Caudate nucleus (tissue), 63 donors: ENCODE measurements at places on chromosomes 2 and 18.

DNA sequence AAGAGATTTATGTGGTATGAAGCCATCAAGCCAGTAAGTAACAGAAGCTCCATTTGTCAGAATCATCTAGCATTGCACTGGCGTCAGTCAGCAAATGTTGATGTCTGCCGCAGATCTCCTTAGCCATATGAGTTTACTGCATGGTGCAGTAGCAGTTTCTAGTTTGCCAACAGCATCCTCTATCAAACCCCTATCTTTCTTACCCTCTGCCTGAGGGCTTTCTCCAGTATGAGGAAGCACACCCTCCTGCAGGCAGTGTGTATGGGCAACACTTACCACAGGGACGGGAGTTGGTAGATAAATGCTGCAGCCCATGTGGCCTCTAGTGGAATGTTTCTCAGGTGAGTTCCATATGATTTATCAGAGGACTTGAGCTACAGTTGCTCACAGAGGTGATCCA lies 63.7 kb downstream of the EFEMP1 start:
- DNase-seq: no peak

GRCh38 chr18:52617931-52618330 lies 277.9 kb downstream of the DCC start:
- no peak for DNase-seq

DNA sequence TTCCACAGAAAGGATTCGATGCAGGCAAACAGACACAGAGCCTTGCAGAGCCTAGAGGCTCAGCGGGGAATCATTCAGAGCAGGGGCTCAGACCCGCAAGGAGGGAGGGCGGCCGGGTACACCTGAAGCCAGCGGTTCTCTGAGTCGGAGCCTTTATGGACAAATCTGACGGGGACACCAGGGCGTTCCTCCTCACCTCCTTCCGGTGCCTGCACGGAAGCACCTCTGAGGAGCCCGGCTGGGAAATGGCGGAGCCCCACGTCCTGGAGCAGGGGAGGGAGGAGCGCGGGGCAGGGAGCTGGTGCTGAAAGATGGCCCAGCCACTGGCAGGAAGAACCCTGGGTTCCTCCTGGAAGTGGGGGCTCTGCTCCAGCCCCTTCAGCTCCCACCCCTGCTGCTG lies 193.5 kb upstream of the ALKAL2 start:
- DNase-seq: no peak

- DNase-seq: no peak
Measured at GRCh38 chr2:64238799-64239198, 94.6 kb upstream of the PELI1 start.

DNA sequence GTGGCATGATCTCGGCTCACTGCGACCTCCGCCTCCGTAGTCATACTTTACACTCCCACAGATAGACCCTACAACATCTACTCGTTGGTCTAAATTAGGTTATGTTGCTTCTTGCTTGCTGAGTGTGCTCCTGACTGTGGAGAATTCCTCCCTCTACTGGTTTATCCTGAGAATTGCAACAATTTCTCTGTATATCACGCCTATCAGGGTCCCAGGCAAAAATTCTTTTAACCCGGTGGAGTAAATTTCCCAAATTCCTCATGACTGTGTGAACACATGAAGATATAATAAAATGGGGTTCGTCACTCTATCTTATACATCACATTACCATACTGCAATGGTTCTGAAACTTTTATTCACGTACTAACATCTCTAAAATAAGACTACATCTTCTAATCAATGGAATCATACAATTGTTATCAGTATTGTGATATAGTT lies 156.7 kb downstream of the EVA1A start:
- no peak for DNase-seq

DNA sequence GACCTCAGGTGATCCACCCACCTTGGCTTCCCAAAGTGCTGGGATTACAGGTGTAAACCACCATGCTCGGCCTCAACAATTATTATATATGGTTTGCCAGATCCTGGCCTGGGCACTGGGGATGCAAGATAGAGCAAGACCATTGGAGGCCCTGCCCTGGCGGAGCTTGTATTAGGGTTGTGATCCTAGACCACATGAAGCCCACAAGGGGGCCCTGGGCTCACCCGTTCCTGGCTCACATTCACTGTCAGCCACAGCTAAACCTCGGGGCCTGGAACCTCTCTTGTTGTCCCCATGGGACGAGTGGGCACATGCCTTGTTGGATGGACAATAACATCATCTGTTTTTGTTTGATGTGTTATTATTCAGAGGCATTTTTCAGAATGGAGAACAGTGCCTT lies 14.9 kb downstream of the HPCAL1 start:
- no peak for DNase-seq

DNA sequence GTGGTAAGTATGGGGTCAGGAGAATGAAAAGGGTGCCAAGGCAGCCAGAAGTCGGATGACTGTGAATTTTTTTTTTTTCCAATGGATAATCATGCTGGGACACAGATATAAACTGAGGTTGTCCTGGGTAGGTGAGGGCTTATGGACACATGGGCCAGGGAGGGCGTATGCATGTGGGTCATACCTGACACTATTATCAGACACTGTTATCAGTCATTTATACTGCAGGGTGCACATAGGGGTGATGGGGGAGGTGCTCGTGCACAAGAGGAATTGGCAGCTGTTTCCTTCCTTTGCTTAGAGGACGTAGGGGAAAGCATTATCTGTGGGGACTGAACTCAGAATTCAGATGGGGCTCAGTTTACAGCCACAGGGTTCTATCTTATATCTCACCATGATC lies 10.1 kb downstream of the CTIF start:
- DNase-seq: no peak

GRCh38 chr2:198116756-198117155 lies 312.4 kb downstream of the PLCL1 start:
- DNase-seq: no peak

- no peak for DNase-seq
Measured at GRCh38 chr2:23091900-23092299, 293.1 kb upstream of the KLHL29 start.

DNA sequence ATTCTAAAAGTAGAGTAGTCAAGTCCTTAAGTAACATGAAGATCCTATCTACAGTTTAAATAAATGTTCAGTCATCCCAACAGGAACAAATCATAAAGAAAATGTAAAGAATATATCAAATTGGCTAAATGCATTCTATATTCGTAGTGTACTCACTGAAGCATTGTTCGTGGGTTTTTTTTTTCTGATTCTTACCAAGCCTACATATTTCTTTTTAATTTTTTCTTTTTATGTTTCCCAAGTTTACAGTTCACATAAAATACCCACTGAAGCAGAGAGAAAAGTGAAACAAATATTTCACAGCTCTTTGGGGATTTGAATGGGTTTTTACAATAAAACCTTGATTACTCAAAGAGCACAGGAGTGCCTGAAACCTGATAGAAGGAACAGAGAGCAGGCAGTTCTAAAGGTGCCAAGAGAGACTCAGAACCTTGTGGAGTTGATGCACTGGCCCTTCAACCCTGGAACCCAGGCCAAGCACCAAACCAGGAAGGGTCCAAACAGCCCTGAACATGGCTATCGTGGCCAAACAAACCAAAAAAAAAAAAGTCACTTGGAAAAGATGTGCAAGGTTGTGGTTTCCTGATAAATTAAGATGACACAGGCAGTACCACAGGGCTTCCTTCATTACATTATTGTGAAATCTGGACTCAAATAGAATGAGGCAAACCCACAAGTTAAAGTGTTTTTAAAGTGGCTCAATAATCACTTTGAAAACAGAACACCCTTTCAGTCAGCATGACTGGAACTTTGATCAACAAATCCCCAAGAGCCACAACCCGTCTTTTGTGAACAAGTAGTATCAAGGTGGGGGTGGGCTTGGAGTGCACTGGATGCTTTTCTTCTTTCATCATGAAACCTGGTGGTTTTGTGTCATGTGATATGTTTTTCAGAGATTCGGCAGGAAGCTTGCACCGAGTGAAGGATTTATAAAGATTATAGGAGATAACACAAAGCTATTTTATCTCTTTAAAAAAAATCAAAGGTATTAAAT lies 245.0 kb upstream of the FN1 start:
- DNase-seq: no peak

DNA sequence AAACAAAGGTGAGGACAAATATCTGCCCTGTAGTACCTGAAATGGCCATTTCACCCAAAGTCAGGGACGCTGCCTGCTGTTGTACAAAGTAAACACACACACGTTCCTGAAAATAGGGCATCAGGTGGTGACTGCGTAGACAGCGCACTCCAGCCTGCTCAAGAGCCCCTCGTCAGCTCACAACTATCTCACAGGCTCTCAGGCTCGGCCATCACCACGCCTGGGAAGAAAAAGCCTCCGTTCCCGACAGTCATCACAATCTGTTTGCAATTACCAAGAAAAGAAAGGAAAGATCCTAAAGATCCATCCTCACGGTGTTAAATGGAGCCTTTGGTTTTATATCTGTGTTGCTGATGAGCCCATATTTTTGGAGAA lies 230.2 kb downstream of the ZNF516 start:
- no peak for DNase-seq

DNA sequence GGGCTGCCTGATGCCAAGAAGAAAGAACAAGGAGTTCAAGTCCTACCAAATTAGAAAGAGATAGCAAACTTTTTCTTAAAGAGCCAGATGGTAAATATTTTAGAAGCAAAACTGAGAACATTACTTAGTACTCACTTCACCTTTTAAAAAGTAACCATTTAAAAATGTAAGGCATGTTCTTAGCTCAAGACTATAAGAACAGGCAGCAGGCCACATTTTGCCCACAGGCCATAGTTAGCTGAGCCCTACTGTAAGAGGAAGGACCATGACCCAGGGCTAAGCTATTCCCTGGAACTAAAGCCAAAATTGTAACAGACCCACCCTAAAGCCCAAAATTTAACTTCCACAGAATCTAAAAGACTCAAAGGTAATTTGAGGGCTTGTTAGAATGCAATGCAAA lies 31.3 kb downstream of the USP40 start:
- DNase-seq: no peak

DNA sequence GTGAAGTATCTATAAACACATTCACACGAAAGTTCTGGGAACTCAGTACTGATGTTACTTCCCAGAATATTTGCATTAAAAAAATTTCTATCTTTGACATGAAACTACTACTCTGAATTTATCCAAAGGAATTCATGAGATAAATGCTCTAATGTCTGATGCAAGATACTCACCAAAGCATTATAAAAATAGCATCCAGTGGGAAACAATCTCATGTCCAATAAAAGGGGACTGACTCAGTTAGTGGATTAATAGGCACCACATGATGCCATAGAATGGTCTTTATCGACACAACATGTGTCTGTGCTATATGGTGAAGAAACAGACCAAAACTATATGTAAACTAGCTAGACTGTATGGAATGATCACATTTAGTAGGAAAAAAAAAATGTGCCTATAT lies 33.9 kb downstream of the LAMA3 start:
- DNase-seq: no peak

- DNase-seq: no peak
Measured at GRCh38 chr18:23171581-23172156, 36.4 kb downstream of the CABLES1 start.

DNA sequence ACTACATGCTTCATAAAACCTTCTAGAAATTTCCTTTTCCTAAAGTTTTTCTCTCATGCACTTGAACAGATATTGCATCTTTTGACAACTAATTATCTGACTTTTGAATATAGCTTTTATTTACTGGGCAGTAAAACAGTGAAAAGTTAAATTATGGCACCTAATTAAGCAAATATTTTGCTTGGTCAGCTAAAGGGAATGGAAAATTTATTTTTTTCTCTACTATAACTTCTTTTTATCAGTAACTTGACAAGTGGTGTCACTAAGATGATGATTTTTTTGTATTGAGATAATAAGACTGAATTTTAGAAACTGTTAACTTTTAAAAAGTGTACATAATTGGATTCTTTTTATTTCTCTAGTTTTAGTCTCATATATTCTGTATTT lies 351.6 kb downstream of the PIK3C3 start:
- DNase-seq: no peak

DNA sequence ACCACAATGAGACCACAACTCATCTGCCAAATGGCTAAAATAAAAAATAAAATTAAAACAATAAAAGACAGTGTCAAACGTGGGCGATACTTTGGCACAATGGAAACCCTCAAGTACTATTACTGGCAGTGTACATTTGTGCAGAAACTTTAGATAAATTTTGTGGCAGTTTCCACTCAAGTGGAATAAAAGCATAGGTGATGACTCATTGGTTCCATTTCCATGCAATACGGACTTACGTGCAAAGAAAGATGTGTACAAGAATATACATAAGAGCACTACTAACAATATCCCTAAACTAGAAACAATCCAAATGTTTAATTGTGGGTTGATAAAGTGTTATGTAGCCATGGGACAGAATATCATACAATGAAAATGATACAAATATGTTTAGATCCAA lies 259.0 kb upstream of the HNMT start:
- no peak for DNase-seq

GRCh38 chr18:31258789-31259188 lies 59.2 kb upstream of the DSG1 start:
- DNase-seq: no peak

DNA sequence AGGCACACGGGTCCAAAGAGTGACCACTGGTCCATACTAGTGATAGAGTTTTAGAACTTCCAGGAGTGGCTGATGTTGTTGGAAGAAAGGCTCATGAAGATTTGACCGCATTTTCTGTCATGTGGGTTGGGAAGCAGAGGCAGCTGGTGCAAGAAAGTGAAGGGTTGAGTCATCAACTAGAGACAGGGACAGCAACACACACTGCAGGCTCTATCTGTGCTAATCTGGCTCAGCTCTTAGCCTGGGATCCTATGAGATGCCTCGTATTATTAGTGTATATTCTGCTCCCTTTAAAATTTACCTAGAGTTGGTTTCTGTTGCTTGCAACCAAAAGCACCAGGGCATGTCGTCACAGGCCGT lies 2.5 kb upstream of the SH3RF3 start:
- DNase-seq: no peak

- DNase-seq: no peak
Measured at GRCh38 chr2:197926673-197927072, 122.3 kb downstream of the PLCL1 start.

GRCh38 chr18:34121200-34121721 lies 103.5 kb downstream of the NOL4 start:
- no peak for DNase-seq

GRCh38 chr2:239561446-239562001 lies 160.7 kb upstream of the HDAC4 start:
- DNase-seq: no peak

- DNase-seq: no peak
Measured at GRCh38 chr2:170845343-170845742, 28.7 kb downstream of the GAD1 start.

DNA sequence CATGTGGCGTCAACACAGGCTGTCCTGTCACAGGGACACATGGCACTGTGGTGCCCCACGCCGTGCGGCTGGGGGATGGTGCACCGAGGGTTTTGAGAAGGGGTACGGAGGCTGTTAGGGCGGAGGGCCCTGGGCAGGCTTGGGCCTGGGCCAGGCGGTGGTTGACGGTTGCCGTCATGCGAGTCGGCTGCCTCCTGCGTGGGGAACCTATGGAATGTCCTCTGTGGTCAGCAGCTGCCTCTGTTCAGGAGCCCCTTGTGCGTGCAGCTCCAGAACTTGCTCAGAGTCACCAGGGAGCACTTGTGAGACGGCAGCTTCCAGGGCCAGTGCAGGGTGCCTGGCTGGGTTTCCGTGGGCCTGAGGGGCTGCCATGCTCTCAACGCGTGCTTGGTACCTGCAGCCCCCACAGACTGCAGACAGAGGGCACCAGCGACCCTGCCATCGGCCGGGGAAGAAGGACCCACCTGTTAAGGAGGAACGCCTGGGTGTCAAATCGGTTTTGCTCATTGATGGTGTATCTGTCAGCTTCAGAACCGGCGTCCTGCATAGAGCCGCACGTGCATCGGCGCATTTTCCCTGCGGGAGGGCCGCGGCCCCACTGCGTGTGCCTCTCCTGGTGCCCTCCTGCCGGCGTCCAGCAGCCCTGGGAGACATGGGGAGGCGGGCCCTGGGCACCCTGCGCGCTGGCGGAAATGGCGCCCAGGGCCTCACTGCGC lies 10.0 kb upstream of the D2HGDH start:
- DNase-seq: no peak
